ENCODE measurements at places on chromosomes 4 and X.
A peak's percentile ranks its signal among the peaks of the same experiment; 100 is the strongest.

GRCh38 chrX:97074400-97074799 lies 190.7 kb downstream of the RPA4 start:
- H3K27ac ChIP-seq = no peak overlapping the region
- no peak for DNase-seq
- no peaks in the 10 kb centered on the region for H3K36me3 ChIP-seq
- H3K4me1 ChIP-seq = no peaks in the 10 kb centered on the region
- H3K4me3 ChIP-seq = no peak overlapping the region

DNA sequence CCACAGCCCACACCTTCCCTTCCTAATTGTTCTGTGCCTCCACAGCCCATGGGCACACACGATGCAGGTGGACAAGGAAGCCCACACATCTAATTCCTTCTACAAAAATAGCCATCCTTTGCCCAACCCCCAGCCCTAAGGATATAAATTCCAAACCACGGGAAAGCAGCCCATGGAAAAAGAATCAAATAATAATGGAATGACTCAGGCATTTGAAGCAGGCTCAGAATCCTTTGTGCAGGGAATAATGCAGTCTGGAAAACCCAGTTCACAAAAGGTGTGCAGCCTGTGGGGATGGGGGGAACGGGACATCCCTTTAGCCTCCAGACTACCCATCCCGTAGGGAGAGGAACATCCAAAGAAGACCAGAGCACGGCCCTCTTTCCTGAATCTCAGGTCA lies 342.3 kb upstream of the GALNT7 start:
- no peak overlapping the region for H3K4me3 ChIP-seq
- no peak overlapping the region for H3K27ac ChIP-seq
- peaks cover 3% of the 10 kb centered on the region for H3K4me1 ChIP-seq
- no peaks in the 10 kb centered on the region for H3K27me3 ChIP-seq
- no peaks in the 10 kb centered on the region for H3K36me3 ChIP-seq

GRCh38 chr4:180028682-180029081 lies 2214.5 kb upstream of the TENM3 start:
- H3K4me3 ChIP-seq = no peak overlapping the region
- no peaks in the 10 kb centered on the region for H3K27me3 ChIP-seq
- H3K36me3 ChIP-seq = no peaks in the 10 kb centered on the region
- DNase-seq = peak; percentile 89
- no peak overlapping the region for H3K27ac ChIP-seq
- H3K4me1 ChIP-seq = no peaks in the 10 kb centered on the region

- no peak overlapping the region for H3K27ac ChIP-seq
- peak; percentile 67 for DNase-seq
- H3K36me3 ChIP-seq = no peaks in the 10 kb centered on the region
- no peak overlapping the region for H3K4me3 ChIP-seq
- no peaks in the 10 kb centered on the region for H3K27me3 ChIP-seq
Observed at GRCh38 chr4:81606801-81607501, 135.2 kb upstream of the RASGEF1B start.

GRCh38 chr4:4603067-4603466 lies 61.2 kb upstream of the STX18 start:
- H3K36me3 ChIP-seq = no peaks in the 10 kb centered on the region
- no peaks in the 10 kb centered on the region for H3K27me3 ChIP-seq

DNA sequence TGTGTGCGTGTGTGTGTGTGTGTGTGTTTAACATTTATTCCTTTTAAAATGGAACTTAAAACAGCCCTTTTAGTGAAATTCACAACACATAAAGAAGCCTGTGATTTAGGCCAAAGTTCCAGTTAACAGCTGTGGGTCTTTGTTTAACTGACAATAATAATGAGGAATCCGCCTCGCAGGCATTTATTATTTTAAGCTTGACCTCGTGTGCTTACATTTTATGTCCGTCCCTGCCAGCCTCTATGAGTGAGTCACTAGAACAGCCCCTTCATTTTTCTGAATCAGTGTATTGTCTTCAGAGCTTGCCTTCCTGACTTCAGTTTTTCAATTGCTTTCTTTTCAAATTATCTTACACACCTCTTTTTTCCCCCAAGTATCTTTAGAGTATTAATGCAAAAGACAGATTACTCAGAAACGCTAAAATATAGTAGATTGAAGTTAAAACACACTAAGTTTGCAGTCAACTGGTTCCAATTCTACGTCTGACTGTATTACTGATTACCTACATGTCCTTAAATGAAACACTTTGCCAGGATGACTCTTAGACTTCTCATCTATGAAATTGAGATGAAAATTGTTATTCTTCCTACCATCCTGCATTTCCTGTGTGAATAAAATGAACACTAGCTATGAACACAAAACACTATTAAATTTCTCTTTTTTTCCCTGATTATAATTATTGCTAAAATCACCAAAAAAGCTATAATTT lies 319.6 kb upstream of the HS3ST1 start:
- no peaks in the 10 kb centered on the region for H3K36me3 ChIP-seq
- H3K27ac ChIP-seq = peak overlapping the region; percentile 49
- H3K27me3 ChIP-seq = peaks cover 18% of the 10 kb centered on the region
- no peak overlapping the region for H3K4me3 ChIP-seq
- H3K4me1 ChIP-seq = no peaks in the 10 kb centered on the region

GRCh38 chr4:41143311-41144039 lies 70.9 kb downstream of the APBB2 start:
- DNase-seq = no peak
- no peaks in the 10 kb centered on the region for H3K27me3 ChIP-seq
- peaks cover 7% of the 10 kb centered on the region for H3K36me3 ChIP-seq
- H3K27ac ChIP-seq = peak overlapping the region; percentile 39
